Gastroesophageal sphincter (tissue), 4 donors: ENCODE measurements at places on chromosomes 6 and 20. TPM values are rescaled to one million over a fixed set of nuclear protein-coding genes. Genes with fewer than 3 reads are reported as not detected.

The RGL2 gene
- 59.9 TPM for total RNA-seq

The RAET1G gene
- total RNA-seq = 1.4 TPM

The FOXQ1 gene
- 2.3 TPM for total RNA-seq

The SLC52A3 gene
- total RNA-seq = 0.31 TPM

The APMAP gene
- total RNA-seq = 42.9 TPM

GRCh38 chr6:134519465-134519864, 201.6 kb upstream of the SGK1 start:
- H3K4me3 ChIP-seq = no peak overlapping the region
- H3K27ac ChIP-seq = no peak overlapping the region
- H3K27me3 ChIP-seq = no peaks in the 10 kb centered on the region
- peaks cover 37% of the 10 kb centered on the region for H3K4me1 ChIP-seq

DNA sequence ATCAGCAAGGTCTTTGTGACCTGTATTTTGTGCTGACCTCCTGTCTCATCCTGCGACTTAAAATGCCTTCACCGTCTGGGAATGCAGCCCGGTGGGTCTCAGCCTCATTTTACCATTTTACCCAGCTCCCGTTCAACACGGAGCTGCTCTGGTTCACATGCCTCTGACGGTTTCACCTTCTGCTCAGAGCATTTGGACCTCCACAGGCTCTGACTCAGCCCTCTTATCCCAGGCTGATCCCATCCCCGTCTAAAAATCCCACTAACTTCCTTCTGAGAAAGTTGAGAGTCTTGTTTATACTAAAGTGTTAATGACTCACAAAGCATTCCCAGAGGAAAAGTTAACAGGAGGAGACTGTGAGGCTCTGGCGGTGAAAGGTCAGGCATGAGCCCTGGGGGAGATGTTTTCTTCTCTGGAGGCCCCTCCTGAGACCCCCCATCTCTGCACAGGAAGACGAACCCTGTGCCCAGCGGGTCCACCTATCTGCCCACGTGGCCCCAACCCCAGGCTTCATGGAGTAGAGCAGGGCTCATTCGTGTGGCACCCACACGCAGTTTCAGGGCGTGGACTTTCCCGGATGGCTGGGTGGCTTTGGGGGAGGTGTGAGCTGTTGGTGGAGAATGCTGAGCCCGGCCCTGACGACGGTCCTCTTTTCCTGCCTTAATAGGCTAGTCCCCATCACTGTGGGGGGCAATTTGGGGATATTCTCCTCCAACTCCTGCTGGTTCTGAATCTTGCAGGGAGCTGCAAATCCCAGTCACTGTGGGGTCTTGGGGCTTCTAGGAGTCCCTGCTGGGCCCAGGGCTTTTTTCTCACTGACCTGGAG, 3.3 kb upstream of the BIRC7 start:
- no peak overlapping the region for H3K4me3 ChIP-seq
- H3K4me1 ChIP-seq = no peaks in the 10 kb centered on the region
- peaks cover 83% of the 10 kb centered on the region for H3K27me3 ChIP-seq
- no peak overlapping the region for H3K27ac ChIP-seq
- ATAC-seq = no peak

DNA sequence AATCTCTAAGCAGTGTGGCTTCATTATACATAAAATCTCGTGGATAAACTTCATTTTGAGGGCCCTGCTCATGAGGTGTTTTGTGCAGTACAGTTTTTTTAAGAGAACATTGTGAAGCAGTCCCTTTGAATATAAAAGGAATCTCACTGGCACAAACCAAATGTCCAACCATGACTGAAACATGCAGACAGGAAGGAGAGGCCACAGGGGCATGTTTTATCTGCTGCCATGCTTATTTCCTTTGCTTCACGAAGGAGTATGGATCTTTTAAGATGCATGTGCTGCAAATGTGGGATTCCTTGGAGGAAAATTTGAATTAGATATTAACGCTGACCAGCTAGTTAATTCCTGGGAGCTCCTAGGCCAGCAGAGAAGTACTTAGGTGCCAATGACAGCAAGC, 192.3 kb downstream of the DST start:
- H3K36me3 ChIP-seq = no peaks in the 10 kb centered on the region
- H3K27ac ChIP-seq = peak overlapping the region; percentile 72
- H3K4me3 ChIP-seq = no peak overlapping the region
- no peak for ATAC-seq
- peaks cover 4% of the 10 kb centered on the region for H3K4me1 ChIP-seq

DNA sequence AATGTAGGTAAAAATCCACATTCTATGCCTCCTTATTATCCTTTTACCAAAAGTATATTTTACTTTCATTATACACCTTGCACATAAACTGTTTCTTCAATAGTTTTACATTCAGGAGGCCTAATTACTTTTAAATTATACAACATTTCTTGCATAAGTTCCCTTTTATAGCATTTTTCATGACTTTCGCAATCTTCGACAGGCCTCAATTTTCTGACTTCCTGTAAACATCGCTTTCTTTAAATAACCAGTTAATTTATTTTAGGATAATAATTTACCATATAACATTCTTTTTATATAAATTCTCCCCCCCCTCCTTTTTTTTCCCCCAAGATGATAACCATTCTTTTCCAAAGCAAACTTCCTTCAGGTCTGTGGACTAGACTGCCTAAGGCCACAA, 9.2 kb downstream of the SLC35A1 start:
- H3K36me3 ChIP-seq = no peaks in the 10 kb centered on the region
- H3K4me3 ChIP-seq = no peak overlapping the region
- ATAC-seq = no peak
- no peak overlapping the region for H3K27ac ChIP-seq
- H3K27me3 ChIP-seq = no peaks in the 10 kb centered on the region

DNA sequence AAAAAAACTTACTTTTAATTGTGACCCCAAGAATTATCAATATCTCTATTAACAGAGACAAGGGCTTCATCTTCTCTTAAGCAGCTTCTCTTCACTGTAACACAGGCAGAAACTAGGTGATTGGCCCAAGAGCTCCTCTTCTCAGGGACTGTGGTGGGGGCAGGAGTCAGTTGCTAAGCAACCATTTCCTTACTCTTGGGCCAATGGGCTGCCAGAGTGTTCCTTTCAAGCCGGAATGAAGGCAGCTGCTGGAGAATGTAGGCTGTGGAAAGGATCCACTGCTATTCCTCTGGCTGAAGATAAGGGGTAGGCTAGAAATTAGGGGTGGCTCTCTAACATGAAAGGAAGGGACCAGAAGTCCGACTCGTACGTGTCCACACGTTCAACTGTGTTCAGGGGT, at the start of gene SEL1L2:
Gene SEL1L2, minus strand, starts transcription at position 150 of the 400 bp plus-strand sequence. Its CDS starts 80 bp downstream, at position 70.
- no peak within 1 kb of the TSS for H3K4me3 ChIP-seq
- H3K4me1 ChIP-seq = no peaks in the 10 kb centered on the region
- ATAC-seq = no peak
- H3K27me3 ChIP-seq = no peaks in the 10 kb centered on the region
- H3K36me3 ChIP-seq = no peaks in the 10 kb centered on the region
- no peak within 1 kb of the TSS for H3K27ac ChIP-seq

- peak; percentile 22 for ATAC-seq
- no peak overlapping the region for H3K27ac ChIP-seq
Observed at GRCh38 chr6:43883847-43884651, 114.0 kb downstream of the VEGFA start.

GRCh38 chr6:21438986-21439352, 154.6 kb upstream of the SOX4 start:
- H3K27ac ChIP-seq = no peak overlapping the region
- no peaks in the 10 kb centered on the region for H3K27me3 ChIP-seq
- no peaks in the 10 kb centered on the region for H3K36me3 ChIP-seq
- ATAC-seq = no peak
- no peak overlapping the region for H3K4me3 ChIP-seq
- H3K4me1 ChIP-seq = no peaks in the 10 kb centered on the region

DNA sequence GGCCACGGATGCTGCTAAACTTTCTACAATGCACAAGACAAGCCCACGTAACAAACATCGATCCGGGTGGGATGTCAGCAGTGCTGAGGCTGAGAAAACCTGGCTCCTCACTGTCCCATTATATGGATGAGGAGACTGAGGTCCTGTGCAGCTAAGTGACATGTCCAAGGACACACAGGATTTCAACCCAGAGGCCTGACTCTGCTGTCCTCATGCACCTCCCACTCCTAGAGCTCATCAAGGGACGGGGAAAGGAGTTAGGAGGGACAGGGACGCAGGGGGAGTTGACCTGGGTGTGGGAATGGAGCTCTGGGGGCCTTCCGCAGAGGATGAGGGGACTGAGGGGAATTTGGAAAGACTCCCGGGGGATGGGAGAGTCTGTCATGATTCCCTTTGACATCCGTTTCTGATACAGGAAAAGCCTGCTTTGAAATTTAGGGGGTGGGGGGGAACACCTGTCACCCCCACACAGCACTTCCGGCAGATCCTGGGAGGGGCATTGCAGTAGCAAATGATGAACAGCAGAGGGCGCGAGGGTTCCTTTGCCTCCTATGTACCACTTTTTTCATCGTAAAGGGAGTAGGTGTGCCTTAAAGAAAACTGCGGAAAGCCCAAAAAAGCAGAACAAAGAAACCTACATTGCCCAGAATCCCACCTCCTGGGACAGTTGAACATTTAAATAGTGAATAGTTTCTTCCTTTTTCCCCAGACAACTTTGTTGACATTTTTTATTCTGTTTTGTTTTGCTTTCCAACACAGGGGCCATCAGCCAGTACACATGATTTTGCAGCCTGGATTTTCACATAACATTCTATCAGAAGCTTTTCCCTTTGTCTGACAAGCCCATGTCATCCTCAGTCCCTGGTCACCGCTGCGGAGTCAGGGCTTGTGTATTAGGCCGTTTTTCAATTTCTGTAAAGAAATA, 48.6 kb downstream of the SLC2A10 start:
- peaks cover 19% of the 10 kb centered on the region for H3K27me3 ChIP-seq
- ATAC-seq = peak; percentile 55
- H3K4me1 ChIP-seq = no peaks in the 10 kb centered on the region
- no peaks in the 10 kb centered on the region for H3K36me3 ChIP-seq
- H3K27ac ChIP-seq = no peak overlapping the region

DNA sequence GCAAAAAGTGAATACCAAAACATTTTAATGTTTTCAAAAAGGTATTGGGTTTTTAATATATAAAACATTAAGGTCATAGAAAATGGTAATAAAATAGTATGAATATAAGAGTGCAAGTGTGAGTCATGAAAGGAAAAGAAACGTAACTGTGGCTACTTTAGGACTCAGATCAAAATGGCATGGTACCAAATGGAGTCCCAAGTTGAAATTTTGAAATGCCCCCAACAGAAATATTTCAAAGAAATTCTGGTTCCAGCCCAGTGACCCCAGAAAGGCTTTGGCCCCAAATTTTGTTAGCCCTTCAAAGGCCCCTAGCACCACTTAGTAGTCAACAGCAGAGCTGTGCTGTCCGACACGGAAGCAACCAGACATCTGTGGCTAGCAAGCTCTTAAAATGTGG, 6.0 kb downstream of the COL12A1 start:
- H3K4me1 ChIP-seq = peaks cover 3% of the 10 kb centered on the region
- H3K27ac ChIP-seq = peak overlapping the region; percentile 25
- peaks cover 5% of the 10 kb centered on the region for H3K27me3 ChIP-seq
- H3K36me3 ChIP-seq = no peaks in the 10 kb centered on the region
